ENCODE measurements at places on chromosomes 1 and 21. TPM values are rescaled to one million over a fixed set of nuclear protein-coding genes. Genes with fewer than 3 reads are reported as not detected.

Gene SLC25A34
- total RNA-seq = 9.4 TPM

Gene PTPN7
- total RNA-seq = 0.30 TPM

Gene OR2T29
- total RNA-seq = not detected

Gene RRAGC
- 27.9 TPM for total RNA-seq

GRCh38 chr1:234862944-234863515, 253.1 kb upstream of the IRF2BP2 start:
- H3K4me3 ChIP-seq = peak overlapping the region; percentile 1
- H3K36me3 ChIP-seq = no peaks in the 10 kb centered on the region
- peak; percentile 88 for DNase-seq
- peaks cover 32% of the 10 kb centered on the region for H3K4me1 ChIP-seq
- peak overlapping the region; percentile 74 for H3K27ac ChIP-seq

Gene LCE6A
- not detected for total RNA-seq

DNA sequence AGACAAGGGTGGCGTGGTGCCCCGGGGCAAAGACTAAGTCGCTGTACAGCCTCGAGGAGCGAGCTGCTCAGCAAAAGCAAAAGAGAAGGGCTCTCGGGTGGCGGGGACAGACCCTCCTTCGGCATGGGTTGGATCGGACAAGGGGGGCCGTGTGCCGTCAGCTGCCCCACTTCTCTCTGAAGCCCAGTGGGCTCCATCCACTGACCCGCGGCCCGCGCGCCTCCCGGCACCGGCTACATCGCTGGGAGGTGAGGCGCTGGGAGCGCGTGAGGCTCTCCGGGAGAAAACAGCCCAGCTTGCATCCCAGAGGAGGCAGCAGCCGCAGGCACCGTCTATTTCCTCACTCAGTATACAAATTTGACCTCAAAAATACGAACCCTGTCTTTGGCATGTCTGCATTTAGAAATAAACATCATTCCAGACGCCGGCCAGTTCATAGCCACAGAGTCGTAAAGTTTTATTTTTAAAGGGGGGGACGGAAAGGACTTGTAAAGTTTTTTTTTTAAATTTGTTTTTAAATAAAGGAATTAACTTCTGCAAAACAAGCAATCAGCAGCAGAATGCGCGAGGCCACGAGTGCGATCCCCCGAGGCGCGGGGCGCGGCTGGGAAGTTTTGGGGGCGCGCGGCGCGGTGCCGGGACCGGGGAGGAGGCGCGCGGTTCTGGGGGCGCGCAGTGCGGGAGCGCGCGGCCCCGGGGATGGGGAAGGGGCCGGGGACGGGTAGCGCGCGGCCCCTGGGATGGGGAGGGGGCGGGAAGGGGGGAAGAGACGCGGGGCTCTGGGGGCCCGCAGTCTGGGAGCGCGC, 689 bp upstream of the GPR137B start:
- DNase-seq = no peak
- peaks cover 14% of the 10 kb centered on the region for H3K4me1 ChIP-seq
- H3K36me3 ChIP-seq = no peaks in the 10 kb centered on the region

DNA sequence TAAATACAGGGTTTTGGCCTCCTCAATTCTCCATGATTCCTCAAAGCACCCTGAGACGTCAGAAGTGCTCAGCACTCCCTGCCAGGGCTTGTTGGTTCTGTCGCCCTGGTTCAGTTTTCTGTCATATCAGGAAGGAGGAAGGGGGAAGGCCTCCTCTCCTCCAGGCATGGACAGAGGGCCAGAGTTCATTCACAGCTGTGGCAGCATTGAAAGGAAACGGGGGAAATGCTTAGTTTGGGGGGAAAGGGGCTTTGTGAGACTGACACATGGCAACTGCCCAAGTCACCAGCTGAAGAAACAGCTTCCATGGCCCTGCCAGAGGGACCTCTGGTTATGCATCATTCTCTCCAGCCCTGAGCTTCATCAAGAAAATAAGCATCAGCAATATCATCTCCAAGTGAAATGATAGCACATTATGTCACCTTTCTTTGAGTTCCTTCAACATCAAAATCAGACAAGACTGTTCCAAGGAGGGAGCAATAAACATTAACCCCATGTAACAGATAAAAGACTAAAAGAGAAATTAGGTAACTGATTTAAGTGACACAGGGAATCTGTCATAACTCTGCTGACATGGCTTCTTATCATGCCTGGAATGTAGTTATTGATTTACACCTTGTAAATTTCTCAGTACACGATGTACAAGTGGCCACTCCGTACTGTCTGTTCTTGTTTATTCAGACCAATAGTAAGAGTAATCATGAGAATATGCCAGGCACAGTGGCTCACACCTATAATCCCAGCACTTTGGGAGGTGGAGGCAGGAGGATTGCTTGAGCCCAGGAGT, 103.2 kb upstream of the SLC25A33 start:
- peak; percentile 31 for DNase-seq
- H3K27me3 ChIP-seq = no peaks in the 10 kb centered on the region
- H3K36me3 ChIP-seq = no peaks in the 10 kb centered on the region
- H3K27ac ChIP-seq = no peak overlapping the region
- peaks cover 28% of the 10 kb centered on the region for H3K4me1 ChIP-seq

DNA sequence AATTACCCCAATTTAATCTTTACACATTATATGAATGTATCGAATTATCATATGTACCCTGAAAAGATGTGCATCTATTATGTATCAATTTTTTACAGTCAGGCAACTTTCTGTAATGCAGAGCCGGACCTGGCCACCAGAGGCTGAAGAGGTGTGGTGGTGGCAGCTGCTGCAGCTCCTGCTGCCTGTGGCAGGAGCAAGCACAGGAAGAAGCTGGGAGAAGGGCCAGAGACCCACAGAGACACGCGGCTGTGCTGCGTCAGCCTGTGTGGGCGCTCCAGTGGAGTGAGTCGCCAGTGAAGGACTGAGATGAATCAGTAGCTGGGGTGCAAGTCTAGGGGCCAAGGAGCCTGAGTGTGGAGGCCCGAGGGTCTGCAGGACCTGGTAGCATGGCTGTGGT, 74.3 kb upstream of the COG2 start:
- DNase-seq = no peak
- H3K27me3 ChIP-seq = no peaks in the 10 kb centered on the region
- H3K4me1 ChIP-seq = no peaks in the 10 kb centered on the region
- H3K36me3 ChIP-seq = no peaks in the 10 kb centered on the region

DNA sequence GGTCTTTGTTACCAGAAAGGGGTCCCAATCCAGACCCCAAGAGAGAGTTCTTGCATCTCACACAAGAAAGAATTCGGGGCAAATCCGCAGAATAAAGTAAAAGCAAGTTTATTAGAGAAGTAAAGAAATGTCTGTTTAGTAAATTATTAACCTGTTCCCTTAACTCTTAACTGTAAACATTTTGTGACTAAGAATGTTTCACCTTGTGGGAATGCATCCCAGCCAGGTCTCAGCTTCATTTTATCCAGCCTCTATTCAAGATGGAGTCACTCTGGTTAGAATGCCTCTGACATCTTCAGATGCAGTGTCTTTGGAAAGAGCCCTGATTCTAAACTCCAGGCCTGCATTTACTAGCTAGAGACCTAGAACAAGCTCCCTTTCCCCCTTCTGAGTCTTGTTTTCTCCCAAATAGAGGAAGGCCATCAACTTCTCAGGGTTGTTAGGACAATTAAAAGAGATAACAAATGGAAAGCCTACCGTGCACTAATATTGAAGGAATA, 4.5 kb upstream of the FABP3 start:
- no peaks in the 10 kb centered on the region for H3K36me3 ChIP-seq
- peaks cover 25% of the 10 kb centered on the region for H3K4me1 ChIP-seq
- H3K27ac ChIP-seq = no peak overlapping the region
- H3K4me3 ChIP-seq = no peak overlapping the region
- no peak for DNase-seq

DNA sequence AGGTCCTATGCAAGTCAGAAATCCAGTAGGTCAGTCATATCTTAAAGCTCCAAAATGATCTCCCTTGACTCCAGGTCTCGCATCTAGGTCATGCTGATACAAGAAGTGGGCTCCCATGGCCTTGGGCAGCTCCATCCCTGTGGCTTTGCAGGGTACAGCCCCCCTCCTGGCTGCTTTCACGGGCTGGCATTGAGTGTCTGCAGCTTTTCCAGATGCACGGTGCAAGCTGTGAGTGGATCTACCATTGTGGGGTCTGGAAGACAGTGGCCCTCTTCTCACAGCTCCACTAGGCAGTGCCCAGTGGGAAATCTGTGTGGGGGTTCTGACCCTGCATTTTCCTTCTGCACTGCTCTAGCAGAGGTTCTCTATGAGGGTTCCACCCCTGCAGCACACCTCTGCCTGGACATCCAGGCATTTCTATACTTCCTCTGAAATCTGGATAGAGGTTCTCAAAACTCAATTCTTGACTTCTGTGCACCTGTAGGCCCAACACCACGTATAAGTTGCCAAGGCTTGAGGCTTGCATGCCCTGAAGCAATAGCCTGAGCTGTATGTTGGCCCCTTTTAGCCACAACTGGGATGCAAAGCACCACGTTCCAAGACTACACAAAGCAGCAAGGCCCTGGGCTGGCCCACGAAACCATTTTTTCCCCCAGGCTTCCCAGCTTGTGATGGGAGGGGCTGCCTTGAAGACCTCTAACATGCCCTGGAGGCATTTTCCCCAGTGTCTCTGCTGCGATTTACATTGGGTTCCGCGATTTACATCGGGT, 472.7 kb downstream of the NPHP4 start:
- H3K27me3 ChIP-seq = peaks cover 15% of the 10 kb centered on the region
- H3K27ac ChIP-seq = no peak overlapping the region
- no peak for DNase-seq
- H3K36me3 ChIP-seq = no peaks in the 10 kb centered on the region
- H3K4me3 ChIP-seq = no peak overlapping the region
- H3K4me1 ChIP-seq = no peaks in the 10 kb centered on the region

GRCh38 chr1:68953311-68953710, 456.4 kb upstream of the DEPDC1 start:
- no peaks in the 10 kb centered on the region for H3K4me1 ChIP-seq
- H3K27me3 ChIP-seq = no peaks in the 10 kb centered on the region
- H3K27ac ChIP-seq = no peak overlapping the region
- no peak overlapping the region for H3K4me3 ChIP-seq
- H3K36me3 ChIP-seq = no peaks in the 10 kb centered on the region
- DNase-seq = no peak

Gene KIAA0040
- total RNA-seq = 10.1 TPM

Gene IFI44L
- total RNA-seq = 6.5 TPM

DNA sequence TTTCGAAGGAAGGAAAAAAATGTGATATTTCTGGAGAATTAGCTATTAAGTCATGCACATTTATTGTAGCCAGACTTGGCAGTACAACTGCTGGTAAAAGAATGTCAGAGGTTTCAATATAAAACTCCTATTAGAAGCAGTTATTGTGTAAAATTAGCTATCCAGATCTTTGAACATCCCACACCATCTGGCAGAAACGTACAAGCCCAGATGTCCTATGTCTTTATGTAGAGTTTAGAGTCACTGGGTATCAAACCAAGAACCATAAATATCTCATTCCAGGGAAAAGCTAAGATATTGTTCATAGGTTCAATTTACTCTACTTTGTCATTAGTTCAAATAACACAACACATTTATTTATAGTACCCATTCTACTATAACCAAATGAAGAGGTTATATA, 31.4 kb downstream of the OLFM3 start:
- H3K27me3 ChIP-seq = no peaks in the 10 kb centered on the region
- DNase-seq = no peak
- H3K27ac ChIP-seq = no peak overlapping the region
- no peaks in the 10 kb centered on the region for H3K4me1 ChIP-seq
- H3K36me3 ChIP-seq = no peaks in the 10 kb centered on the region

Gene CD247
- not detected for total RNA-seq

Gene OR2L3
- total RNA-seq = not detected

Gene PM20D1
- total RNA-seq = 0.79 TPM

DNA sequence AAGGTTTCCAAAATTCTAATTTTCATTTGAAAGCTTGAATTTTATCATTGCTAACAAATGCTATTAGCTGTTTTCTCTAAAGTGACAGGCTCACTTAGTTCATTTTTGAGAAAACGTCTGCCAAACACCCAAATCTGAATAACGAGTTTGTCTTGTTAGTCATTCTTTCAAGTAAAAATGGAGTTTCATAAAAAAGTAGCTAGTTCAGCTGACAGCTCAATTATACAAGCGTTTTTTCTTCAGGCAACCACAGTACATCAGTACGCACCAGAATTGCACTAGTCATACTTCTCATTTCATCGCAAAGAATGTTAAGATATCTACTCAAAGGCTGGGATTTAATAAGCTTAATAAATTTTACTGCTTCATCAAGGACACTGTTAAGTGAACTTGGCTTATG, 72.3 kb upstream of the SLFNL1 start:
- DNase-seq = no peak
- no peaks in the 10 kb centered on the region for H3K27me3 ChIP-seq
- H3K27ac ChIP-seq = no peak overlapping the region
- no peaks in the 10 kb centered on the region for H3K36me3 ChIP-seq
- H3K4me3 ChIP-seq = no peak overlapping the region
- H3K4me1 ChIP-seq = no peaks in the 10 kb centered on the region

Gene CLCA1
- total RNA-seq = not detected
